Stimulated activated CD8-positive, alpha-beta memory T cell treated with anti-CD3 and anti-CD28 coated beads, Interleukin-15, amount 100 ng/mL, for 4 hours (primary cell): ENCODE measurements at places on chromosomes 2 and 18.

GRCh38 chr2:28665041-28665704, 86.5 kb upstream of the PPP1CB start:
- no peak for DNase-seq

DNA sequence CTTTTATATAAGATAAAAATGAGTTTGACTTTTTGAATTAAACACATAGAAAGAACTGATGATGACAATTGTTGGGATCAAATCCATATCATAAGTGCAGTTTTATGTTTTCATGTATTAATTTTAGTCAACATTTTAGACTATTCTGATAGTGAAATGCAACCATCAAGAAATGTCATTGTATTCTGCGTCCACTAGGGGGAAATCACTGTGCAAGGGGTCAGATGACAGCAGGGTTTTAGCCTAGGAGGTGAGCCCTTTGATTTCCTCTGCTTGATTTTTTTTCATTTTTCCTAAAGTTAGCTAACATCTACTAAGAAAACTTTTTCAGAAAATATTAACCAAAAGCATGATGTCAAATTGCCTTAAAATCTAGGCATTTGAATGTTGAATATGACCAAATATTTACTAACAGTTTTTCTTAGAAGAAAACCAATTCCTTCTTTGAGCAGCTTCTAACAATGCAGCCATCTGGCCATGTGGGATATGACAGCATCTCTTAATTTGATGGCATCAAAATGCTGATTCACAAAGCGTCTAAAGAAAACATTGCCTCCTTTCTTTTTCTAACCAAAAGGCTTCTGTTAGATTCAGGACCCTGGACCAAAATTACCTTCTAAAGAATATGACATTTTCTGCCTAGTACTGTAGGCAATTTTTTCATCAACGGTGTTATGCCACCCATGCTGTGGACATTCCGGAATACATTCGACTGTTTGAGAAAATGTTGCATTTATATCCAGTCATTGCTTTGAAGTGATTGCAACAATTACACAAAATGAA, 141.5 kb downstream of the SPHKAP start:
- no peak for DNase-seq

DNA sequence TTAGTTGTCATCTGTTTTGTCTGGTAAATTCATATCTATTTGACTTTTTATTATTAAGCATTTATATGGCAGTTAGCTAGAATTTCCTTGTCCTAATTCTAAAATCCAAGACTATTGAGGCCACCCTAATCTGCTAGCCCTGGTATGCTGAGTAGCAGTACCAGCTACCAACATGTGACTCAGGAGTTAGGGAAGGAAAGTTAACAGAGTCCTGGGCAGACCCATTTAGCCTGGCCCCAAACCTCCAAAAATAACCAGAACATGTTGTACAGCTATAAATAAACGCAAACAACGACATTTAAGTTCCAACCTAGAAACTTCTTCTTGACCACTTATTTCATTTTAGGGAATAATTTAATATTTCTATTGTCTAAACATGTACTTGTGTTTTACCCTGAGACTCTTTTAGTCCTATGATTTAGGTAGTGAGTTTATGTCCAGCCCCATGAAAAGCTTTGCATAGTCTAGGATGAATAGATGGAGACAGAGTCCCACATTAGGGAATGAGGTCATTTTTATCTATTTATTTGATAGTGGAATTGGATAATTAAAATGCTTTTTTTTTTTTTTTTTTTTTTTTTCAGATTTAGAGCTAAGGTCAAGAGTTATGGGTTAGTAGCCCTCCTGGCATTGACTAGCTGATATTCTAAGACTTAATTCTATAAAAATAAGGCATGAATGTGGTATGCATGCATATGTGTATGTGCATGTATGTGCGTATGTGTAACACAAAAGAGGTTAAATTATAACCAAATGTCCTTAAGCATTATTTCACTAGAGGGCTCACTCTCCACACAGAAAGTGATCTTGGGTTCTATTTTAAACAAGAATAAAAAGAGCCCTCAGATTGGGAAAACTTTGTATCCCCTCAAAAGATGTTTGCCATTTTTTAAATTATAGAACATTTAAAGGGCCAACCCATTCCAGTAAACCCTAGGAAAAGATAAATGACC, 160.1 kb upstream of the MAPRE2 start:
- DNase-seq: no peak

DNA sequence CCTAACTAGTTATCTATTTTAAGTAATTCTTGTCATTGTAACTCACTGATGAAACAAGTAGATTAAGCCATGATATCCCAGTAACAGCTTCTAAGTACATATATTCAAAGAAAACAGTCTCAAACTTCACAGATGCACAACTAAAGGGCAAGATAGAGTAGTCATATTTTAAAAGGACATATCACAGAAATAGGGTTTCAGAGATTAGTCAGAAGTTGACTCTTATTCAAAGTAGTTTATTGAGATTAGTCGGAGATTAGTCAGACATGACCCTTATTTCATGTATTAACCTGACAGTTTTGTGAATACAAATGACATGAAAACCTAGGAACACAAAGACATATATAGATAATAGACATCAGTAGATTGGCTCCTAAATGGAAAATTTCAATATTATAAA, 15.9 kb upstream of the CHAC2 start:
- DNase-seq: no peak

GRCh38 chr2:163401481-163401880, 334.3 kb downstream of the FIGN start:
- no peak for DNase-seq

DNA sequence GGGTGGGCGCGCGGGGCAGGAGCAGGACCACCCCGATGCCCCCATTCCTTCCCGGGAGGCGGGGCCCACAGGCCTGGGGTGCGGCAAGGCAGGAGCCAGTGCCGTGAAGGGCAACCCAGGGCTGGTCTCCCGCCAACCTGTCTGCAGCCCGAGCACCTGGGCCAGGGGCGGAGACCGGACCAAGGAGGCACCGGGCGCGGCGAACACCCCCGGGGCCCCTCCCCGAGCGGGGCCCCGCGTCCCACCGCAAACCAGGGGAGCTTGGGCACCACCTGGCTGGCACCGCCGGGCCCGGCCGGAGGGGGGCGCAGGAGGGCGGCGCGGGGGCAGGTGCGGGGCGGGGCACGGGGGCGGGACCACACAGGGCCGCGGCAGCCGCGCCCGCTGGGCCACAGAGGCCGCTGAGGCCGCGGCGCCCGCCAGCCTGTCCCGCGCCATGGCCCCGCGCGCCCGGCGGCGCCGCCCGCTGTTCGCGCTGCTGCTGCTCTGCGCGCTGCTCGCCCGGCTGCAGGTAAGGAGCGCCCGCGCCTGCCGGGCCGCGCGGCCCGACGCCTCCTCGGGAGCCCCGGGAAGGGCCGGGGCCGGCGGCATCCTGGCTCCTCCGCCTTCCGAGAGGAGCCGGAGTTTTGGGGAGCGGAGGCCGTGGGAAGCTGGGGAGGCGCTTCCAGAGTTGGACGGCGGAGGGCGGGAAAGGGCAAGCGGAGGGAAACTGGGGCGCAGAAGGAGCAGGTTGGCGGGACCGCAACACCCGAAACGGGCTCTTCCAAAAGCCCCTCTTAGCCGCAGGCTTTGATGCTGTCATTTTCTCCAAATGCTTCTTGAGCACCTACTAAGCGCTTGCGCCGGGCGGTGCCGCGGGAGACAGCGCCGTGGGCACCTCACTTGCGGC, at the start of gene TNFRSF11A:
Gene TNFRSF11A, plus strand, starts transcription at position 394 of the 889 bp plus-strand sequence. Its CDS starts 43 bp downstream, at position 437.
- DNase-seq: no peak

- no peak for DNase-seq
Observed at GRCh38 chr2:191253476-191253875, 8.3 kb downstream of the MYO1B start.

- DNase-seq: no peak
Observed at GRCh38 chr2:81739966-81740365, 1435.4 kb upstream of the LRRTM1 start.

GRCh38 chr2:9639000-9639602, 8.3 kb upstream of the YWHAQ start:
- no peak for DNase-seq

DNA sequence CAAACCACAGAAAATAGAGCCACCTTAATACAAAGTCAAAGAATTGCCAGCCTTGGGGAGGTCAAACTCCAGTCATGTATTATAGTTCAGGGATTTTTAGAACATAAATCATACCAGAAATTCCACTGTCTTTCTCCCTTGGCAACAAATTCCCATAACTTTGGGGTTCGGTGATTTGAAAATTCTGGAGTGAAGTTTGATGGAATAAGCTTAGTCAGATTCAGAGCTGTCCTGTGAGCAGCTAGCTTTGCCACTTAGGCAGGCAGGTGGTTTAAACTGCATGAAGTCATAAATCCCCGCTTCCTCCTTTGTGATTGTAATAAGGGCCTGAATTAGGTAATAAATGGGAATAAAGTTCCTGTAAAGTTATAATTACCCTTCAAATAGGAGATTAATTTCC, 457.0 kb upstream of the HNMT start:
- DNase-seq: no peak

GRCh38 chr18:9894454-9895068, 8.8 kb downstream of the TXNDC2 start:
- DNase-seq: no peak

DNA sequence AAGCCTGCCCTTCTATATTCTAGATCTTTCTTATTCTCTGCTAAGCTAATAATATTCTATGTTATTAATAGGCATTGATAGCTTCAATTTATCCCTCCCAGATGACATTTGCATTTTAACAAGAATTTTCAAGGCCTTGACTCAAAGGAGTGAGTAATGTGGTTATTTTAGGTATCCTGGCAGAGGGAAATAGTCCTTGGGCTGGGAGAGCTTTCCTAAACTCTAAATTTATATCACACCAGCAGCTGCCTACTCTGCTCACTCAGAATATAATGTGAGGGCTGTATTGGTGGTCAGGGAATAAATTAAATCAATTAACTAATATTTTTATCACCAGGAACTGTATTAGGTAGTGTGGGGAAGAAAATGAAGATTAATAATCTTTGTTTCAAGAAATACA, 74.8 kb upstream of the ADAM23 start:
- no peak for DNase-seq

DNA sequence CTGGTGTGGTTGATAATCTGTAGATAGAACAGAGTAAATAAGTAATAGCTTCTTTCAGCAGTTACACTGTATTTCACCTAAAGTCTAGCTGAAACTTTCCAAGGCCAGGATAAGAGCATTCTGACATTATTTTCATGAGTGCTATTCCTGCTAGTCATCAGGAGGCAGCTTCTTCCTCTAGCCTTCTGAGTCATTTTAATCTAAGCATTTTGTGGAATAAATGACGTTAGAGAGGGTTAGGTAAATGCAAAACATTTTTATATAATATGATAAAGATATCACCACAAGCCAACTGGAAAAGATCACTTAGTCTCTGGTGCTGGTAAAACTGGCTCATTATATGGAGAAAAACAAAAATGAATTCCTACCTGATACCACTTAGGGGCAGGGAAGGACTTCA, 138.5 kb downstream of the MEP1B start:
- no peak for DNase-seq

DNA sequence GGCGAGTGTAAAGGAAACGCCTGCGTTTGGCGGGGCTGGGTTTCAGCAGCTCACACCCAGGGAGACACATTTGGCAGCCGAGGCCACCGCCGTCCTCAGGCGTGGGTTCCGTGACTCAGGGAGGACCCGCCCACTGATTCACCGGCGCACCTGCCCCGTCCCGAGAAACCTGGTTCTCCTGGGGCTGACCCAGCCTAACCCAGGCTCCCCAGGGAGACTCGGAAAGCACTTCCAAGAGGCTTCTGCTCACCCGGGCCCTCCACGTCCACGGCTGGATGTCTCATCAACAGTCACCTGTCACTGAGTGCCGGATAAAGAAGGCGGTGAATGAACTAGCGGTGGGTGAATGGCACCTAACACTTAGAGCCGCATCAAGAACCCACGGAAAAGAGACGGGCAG, 126.4 kb upstream of the CTDP1 start:
- DNase-seq: no peak

- DNase-seq: no peak
Observed at GRCh38 chr2:176582176-176582575, 312.9 kb downstream of the MTX2 start.

- DNase-seq: no peak
Observed at GRCh38 chr2:128375454-128375853, 56.8 kb upstream of the HS6ST1 start.

DNA sequence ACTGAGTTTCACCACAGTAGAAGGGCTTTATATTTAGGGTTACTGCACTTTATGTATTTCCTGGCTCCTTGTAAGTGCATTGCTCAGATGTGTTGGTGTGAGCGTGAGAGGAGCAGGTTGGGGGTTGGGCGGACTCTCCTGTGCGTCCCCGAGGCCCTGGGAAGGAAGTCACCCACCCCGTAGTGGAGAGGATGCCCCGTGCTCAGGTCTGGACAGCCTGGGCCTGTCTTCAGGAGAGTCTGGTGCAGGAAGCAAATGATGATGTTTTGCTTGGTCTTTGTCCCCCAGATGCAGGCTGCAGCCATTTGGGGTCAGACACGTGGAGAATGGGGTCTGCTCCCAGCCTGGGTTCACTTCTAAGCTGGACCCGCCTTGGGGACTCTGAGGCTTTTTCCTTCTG, 182.8 kb downstream of the LDLRAD4 start:
- DNase-seq: no peak

DNA sequence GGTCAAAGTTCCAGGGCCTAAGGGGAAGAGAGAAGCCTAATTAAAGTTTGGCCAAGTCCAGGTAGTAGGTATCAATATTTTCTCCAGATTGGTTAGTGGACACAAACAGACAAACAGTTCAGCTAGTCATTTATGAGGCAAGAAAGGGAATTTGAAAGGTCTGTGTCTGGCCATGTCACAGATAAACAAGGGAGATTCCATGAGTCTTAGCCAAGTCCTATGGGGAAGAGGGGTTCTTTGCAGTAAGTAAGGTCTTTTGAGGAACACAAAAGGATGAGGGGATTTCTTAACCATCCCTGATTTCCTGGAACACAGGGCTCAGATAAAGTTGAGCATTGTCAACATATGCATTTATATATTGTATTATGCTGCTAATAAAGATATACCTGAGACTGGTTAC, 310.8 kb downstream of the PLCL1 start:
- DNase-seq: no peak

- no peak for DNase-seq
Observed at GRCh38 chr18:75268364-75268646, 57.7 kb downstream of the TSHZ1 start.

DNA sequence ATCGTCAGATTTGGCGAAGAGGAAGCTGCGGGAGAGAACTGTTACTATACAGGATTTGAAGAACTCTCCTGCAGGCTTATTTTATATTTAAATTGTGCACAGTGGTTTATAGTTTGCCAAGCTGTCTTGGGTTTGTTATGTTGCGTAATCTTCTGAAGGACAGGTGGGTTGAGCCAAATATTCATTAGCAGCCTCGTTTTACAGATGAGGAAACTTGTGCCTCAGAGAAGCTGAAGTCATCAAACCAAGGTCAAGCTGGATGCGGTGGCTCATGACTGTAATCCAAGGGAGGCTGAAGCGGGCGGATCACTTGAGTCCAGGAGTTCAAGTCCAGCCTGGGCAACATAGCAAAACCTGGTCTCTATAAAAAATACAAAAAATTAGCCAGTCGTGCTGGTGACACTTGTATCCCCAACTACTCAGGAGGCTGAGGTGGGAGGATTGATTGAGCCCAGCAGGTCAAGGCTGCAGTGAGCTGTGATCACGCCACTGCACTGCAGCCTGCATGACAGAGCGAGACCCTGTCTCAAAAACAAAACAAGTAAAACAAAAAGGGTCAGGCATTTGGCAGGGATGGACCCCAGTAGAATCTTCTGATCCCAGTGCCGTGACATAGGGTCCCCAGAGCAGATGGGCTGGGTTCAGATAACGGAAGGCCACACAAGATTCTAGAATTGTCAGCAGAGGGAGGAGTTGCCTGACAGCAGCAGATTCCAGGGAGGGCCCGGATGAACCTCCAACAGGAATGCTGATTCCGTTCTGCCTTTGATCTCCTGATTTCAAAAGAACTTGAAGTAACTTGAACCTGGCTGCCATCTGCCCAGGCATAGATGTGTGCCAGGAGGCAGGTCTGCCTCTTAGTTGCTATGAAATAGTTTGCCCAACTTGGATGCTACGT, 50.6 kb downstream of the SH3BP4 start:
- DNase-seq: no peak
